ENCODE measurements at places on chromosomes 4 and X.
A peak's percentile ranks its signal among the peaks of the same experiment; 100 is the strongest.

GRCh38 chr4:117692538-117692937 lies 341.7 kb upstream of the NDST3 start:
- DNase-seq, result no peak

- no peak for DNase-seq
These were observed 18.6 kb downstream of the ITGB1BP2 start for GRCh38 chrX:71320126-71320525.

DNA sequence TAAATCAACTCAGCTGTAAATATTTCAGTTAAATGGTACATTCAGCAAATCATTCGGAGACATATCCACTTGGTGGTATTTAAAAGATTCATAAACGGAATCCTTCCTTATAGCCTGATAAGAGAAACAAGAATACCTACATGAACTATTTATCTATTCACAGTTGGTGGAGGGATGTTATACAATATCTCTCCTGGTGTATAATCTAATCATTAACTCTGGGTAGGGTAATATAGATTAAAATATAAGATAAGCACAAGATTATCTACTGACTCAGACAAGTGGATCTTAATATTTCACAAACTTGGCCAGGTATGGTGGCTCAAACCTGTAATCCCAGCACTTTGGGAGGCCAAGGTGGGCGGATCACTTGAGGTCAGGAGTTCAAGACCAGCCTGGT lies 164.5 kb upstream of the MAP3K15 start:
- no peak for DNase-seq

GRCh38 chr4:91838181-91838861 lies 465.4 kb upstream of the GRID2 start:
- DNase-seq, result no peak

- DNase-seq, result no peak
These were observed 30.9 kb upstream of the GLRA3 start for GRCh38 chr4:174859904-174860303.

- DNase-seq, result no peak
These were observed 287.2 kb downstream of the FRMPD4 start for GRCh38 chrX:12425496-12425895.

GRCh38 chr4:4492161-4492847 lies 49.5 kb downstream of the STX18 start:
- DNase-seq, result no peak

- DNase-seq, result no peak
These were observed 2.0 kb downstream of the CYBB start for GRCh38 chrX:37781814-37782213.

DNA sequence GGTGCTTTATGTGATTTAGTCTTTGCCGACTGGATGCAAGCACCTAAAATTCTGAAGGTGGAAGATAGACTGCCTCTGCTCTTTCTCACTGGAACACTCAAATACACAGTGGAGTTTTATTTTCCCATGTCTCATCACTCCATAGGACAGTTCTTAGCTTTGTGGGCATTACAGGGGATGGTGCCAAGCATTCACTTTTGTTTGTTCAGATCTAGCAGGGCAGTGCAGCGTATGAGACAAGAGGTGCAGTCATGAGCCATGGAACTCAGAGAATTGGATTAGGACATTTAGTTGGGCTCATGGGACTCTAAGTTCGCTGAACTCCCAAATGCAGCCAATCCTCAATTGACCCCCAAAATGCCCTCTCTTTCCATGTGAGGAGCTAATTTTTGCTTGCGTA lies 1136.9 kb upstream of the PRKX start:
- DNase-seq, result no peak

GRCh38 chr4:126560794-126561193 lies 1072.0 kb upstream of the INTU start:
- no peak for DNase-seq

DNA sequence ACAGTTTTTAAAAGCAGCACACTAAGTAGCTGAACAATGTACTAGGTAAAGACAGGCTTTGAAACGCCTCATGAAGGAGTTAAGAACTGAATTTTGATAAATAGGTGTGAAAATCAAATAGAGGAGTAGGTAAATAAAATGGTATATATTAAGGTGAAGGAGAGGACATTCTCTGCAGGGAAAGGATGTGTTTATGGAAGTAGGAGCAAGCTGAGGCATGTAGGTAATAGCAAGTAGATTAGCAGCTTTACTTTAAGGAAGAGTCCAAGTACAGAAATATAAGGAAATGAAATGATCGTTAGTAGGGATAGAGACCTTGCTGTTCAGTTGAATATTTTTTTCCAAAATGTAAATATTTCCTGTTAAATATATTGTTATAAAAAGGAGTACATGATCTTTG lies 12.5 kb downstream of the METAP1 start:
- no peak for DNase-seq

DNA sequence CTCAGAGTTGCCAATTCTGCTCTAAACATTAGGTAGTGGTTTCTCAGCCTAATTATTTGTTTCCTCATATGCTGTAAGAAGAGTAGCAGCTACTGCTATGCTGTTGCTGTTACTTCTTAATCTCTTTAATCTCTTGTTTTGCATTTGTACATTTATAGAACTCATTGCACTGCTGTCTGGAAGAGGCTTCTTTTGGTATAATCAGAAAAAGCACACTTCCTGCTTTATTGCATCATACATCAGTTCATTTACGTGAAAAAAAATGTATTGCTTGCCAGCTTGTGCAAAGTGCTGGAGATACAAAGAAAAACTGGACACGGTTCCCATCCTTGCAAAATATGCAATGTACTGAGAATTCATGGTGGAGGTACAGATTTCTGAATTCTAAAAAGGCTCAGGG lies 332.0 kb downstream of the GRXCR1 start:
- DNase-seq, result no peak

DNA sequence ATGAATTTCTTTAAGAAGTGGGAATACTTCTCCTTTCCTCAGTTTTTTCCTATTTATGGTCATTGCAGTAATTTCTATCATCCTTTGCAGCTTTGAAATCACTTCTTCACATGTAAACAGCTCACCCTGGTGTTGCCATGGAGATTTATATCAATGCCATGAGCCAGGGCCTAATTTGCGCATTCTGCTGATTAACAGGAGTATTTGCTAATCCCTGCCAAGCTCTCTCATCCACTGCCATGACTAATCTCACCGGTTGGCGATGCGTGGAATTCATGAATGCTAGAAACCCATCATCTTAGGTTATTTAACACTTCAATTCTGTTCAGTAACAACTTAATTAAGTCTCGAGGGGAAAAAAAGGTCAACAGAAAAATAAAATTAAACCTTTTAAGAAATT lies 11.8 kb upstream of the FGF13 start:
- DNase-seq, result no peak

- DNase-seq, result no peak
These were observed 327.3 kb downstream of the MAPK10 start for GRCh38 chr4:86032476-86033022.

- DNase-seq, result no peak
These were observed 13.5 kb upstream of the PRSS48 start for GRCh38 chr4:151263455-151263854.

DNA sequence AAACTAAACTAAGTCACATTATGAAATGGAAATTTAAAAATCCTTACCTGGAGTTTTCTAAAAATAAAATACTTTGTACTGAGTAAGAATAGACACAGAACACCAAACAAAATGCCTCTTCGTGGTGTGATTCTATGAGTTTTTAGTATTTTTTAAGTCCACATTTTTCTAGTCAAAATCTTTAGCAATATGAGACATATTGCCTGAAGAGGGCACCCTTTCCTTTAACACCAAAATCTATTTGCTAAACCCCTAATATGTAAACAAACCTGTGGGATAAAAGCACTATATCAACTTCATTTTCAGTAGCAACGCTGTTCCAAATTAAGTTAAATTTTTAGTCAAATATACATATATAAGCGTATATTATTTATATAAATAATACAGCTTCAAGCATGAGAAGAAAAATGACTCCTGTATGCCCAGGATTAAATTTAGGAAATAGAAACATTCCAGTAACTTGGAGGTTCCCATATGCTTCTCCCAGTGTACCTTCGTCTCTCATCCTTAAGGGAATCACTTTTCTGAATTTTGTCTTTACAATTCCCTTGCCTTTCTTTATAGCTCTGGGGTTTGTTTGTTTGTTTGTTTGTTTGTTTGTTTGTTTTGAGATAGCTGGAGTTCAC lies 23.0 kb upstream of the PGM2 start:
- no peak for DNase-seq

DNA sequence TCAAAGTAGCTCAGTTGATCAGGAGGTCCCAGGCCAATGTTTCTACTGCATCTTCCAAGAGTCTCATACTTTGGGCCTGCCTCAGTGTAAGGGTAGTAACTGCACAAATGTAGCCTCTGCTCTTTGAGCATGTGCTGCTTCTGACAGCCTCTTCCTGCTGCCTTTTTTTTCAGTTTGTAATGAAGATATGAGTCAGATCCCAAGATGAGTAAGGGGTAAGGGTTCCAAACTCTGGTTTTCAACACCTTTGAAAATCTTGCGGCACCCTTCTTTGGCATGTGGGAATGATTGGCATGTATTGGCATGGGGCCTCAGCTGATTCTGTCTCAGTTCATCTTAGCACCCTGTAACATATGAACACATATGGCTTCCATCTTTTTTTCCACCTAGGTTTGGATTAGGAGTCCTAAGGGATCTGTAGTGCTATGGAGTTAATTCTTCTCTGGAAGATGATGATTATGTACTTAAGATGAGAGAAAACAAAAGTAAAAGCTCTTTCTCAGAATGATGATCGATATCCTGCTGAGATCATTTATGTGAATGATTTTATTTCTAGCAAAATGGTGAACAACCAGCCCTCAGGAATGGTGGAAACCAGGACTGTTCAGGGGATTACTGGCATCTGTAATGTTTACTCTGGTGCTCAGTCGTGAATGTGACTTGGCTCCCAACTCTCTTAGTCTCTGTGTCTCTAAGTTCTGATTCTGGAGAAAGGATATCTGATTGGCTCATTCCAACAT lies 118.7 kb upstream of the PRPS2 start:
- DNase-seq, result no peak

DNA sequence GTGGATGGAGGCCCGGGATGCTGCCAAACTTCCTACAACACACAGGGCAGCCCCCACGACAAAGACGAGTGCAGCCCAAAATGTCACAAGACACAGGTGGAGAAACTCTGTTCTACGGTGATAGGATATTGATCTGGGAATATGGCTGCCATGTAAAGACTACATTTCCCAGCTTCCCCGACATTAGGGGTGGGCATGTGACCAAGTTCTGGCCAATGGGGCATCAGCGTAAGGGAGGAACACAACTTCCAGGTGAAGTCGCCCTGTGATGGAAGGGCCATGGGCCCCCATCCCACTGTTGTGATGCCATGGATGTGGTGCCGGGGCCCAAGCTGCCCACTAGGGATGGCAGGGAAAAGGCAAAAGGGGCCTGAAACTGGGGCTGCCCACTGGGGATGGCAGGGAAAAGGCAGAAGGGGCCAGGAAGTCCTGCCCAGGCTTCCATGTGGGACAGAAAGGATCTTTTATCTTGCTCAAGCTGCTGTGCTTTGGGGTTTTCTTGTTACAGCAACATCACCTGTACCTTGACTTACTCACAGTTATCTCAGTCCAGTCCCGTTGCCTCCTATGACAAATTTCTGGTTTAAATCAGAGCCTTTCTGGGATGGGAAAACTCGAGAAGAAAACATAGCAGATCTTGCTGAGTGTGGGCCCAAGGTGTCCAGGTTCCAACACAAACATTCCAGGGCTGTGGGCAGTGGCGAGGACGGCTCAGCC lies 9.7 kb upstream of the ADRA2C start:
- no peak for DNase-seq

DNA sequence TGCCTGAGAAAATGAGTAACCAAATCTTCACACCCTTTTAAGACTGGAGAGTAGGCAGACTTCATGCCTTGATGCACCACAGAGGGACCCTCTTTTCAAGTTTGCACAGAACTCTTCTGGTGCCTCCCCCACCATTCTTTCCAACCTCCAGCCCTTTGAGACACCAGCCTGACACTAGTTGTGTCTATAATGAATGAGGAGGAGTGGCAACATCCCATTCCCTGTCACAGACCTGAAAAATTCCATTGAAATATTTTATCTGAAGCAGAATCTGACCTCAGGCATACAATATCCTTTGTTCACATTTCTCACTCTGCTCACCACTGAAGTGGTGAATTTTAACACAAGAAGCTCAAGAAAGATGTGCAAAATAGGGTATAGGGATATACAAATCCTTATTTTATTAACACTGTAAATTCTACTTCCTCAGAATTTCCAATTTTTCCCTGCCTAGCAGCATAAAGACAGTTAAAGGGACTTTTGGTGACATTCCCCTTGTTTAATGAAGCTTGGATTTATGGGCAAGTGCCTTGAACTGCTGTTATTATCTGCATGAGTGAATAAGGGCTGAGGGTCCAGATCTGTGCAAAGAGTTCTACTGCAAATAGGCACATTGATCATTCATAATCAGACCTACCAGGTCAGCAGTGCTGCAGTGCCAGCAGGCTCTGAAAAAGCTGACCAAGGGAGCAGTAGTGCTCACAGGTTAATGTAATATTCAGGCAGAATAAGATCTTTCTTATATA lies 149.9 kb upstream of the PAQR3 start:
- no peak for DNase-seq

- DNase-seq, result no peak
These were observed 44.5 kb upstream of the SLC4A4 start for GRCh38 chr4:71294301-71294700.

GRCh38 chrX:39613997-39614679 lies 483.6 kb downstream of the BCOR start:
- peak; percentile 1 for DNase-seq

GRCh38 chr4:108900018-108900580 lies 137.2 kb upstream of the ETNPPL start:
- DNase-seq, result no peak
